ENCODE measurements at places on chromosomes 16 and 17.

- no peak for DNase-seq
These were observed 72.1 kb upstream of the FA2H start for GRCh38 chr16:74846714-74847113.

DNA sequence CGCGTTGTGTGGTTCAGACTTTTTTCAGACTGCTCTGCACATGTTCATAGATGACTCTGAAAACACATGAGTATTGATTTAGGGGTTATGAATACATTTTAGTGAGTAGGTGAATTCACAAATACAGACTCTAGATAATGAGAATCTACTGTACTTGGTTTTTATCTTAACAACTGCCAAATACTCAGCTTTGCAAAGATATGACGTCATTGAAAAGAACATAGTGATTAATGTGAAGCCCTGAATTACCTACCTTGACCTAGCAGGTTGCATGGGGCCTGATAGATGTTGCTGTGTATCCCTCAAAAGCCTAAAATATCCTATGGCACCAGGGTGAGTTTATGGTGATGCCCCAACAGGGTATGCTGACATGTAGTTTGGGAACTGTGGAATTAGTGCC lies 98.0 kb downstream of the SHISA9 start:
- no peak for DNase-seq

- no peak for DNase-seq
These were observed 418.0 kb upstream of the HSBP1 start for GRCh38 chr16:83389751-83390150.

DNA sequence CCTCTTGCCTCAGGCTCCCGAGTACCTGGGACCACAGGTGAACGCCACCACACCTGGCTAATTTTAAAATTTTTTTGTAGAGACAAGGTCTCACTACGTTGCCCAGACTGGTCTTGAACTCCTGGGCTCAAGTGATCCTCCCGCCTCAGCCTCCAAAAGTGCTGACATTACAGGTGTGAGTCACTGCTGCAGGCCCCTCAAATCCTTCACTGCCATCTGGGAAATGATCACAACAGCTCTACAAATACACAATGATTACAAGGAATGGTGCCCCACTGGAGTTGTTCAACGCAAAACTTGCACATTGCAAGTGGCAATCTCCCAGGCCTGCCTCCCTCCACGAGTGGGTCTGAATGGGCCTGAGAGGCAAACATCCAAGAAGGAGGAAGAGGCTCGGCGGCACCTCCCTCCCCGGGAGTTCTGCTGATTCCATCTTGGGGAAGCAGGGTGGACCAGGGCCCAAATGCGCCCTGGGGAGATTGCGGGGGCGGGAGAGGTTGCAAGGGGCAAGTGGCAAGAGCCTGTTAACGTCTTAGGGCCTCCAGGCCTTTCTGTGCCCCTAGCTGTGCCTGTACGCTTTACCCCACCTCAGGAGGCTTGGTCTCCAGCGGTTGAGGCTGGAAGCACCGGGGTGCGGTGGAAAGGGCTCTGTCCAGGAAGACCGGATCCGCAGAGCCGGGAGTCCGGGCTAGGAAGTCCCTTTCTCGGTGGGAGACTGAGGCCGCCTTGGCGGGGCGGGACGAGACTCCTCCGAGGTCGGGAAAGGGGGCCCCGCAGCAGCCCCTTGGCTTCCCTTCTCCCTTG lies 656 bp upstream of the IGFBP4 start:
- DNase-seq, result no peak

DNA sequence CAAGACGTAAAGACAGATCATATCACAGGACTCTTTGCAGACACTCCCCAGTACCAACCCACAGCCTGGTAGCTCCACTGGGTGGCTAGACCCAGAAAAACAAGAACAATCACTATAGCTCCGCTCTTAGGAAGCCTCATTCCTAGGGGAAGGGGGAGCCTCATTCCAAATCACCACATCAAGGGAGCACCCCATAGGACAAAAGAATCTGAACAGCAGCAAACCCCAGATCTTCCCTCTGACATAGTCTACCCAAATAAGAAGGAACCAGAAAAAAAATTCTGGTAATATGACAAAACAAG lies 237.8 kb downstream of the CEP112 start:
- no peak for DNase-seq

- DNase-seq, result no peak
These were observed 10.5 kb downstream of the ST3GAL2 start for GRCh38 chr16:70428178-70428998.

- no peak for DNase-seq
These were observed 154.1 kb upstream of the PLCG2 start for GRCh38 chr16:81624760-81625543.

GRCh38 chr17:12584727-12585126 lies 81.0 kb upstream of the MYOCD start:
- DNase-seq, result no peak

GRCh38 chr16:79632289-79632688 lies 31.8 kb upstream of the MAF start:
- peak; percentile 28 for DNase-seq

DNA sequence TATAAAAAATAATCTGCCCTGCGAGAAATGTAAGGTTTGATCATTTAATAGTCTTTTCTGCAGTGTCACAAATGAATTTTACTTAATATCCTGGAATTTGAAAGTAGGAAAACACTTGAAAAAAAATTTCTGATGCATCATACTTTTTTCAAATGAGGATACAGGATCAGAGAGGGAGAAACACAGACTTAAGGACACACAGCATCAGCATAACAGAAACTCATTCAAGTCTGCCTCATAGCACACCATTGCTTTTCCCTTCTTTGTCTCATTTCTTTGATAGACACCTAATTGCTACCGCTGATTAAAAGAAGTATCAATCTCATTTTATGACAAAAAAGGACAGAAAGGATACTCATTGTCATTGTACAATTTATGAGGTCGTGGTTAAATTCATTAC lies 319.0 kb downstream of the TMEM114 start:
- no peak for DNase-seq

DNA sequence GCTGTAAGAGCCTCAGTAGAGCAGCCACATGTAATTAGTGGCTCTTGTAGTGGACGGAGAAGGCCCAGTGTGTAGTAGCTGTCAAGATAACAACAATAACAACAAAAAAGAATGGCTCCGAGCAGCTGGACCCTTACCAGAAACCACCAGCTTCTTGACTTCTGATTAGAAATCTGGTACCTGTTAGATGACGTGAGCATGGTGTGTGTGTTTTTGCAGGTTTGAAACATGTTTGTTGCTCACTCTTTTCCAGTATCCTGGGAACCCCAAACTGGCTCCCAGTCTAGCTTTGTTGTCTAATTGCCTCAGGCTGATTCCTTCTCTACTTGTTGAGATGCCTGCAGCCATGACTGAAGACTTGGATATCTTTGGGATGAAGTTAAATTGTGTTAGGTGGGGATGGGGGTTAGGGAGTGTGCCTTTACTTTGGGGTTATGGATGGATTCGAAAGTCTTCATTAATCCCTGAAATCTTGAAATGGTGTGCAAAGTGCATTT lies 21.0 kb downstream of the IGF2BP1 start:
- no peak for DNase-seq

DNA sequence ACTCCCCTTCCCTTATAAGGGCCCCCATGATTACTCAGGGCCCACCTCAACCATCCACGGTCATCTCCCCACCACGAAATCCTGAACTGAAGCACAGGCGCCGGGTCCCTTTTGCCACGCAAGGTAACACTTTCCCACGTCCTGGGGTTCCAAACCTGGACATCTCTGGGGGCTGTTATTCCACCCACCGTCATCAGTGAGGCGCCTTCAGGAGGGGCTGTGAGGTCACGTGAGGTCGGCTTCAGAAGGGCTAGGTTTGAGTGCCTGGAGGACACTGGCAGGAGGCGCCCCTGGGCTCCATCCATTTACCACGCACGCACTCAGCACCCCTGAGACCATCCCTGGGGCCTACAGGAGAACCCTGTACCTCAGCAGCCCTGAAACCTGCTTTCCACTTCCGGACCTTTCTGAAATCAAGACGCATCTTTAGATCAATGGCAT lies 4.1 kb downstream of the CD2BP2 start:
- DNase-seq, result no peak

GRCh38 chr17:49456183-49456965 lies 38.7 kb upstream of the NGFR start:
- DNase-seq, result no peak

DNA sequence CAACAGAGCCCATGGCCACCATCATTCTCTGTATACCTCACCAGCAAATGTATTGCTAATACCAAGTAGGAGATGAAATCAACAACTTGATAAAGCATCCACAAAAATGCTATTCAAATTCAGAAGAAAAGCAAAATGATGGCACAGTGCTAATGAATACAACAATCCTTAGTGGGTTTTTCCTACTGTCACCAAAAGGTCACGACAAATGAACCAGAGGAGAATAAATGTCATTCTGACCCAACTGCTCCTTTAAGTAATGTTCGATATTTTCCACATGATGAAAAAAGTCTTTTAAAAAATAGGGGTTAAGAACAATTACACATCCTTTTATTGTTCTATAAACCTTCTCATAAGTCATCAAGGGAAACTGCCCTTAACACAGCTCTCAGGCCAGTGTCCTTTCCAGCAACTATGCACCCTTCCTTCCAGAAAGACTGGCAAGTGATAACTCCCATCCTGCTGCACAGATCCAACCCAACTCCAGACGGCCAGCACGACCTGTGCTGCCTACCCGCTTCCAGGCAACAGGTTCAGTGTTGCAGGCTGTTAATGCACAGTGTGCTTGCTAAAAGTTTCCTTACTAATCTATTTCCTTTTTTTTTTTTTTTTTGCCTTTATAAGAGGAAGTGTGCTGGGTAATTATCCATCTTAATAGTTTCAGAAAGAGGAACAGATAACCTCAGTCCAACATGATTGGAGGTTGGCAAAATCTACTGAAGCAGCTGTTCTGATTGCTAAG lies 15.4 kb downstream of the FBXO31 start:
- no peak for DNase-seq

- DNase-seq, result no peak
These were observed 63.5 kb upstream of the TEX2 start for GRCh38 chr17:64326420-64327054.

DNA sequence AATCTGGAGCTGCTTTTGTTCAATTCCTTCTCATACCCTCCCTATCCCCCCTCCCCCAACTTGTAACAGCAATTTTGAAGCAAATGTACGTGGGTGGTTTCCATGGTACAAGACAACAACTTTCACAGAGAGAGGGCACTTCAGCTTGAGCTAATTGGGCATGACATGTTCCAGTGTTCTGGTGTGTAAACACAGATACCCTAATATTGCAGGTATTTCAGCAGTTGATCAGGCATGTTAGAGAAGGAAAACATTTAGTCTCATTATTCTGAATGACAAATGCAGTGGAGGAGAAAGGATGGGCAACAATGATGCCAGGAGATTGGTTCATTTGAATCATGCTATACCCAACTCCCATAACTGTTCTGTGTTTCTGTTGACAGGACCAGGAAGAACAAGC lies 137.5 kb downstream of the TRIM37 start:
- no peak for DNase-seq

- DNase-seq, result no peak
These were observed 19.8 kb upstream of the TIMP2 start for GRCh38 chr17:78944956-78945355.

GRCh38 chr16:4092547-4093265 lies 23.5 kb downstream of the ADCY9 start:
- no peak for DNase-seq

DNA sequence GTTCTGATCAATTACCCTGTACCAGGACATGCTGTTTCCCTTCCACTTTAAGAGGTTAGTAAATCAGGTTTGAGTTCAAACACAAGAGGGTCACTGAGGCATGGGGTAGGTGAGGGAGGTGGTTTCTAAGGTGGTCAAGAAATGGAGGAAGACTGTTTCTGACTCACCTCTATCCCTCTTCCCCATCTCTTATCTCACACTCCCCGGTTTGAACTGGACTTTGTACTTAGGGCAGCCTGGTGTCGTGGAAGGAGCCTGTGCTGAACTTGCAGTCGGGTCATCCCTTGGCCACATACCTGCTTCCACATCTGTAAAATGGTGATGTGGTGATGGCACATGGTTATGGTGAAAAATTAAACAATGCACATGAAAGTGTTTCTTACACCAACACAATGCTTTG lies 17.2 kb upstream of the TMEM98 start:
- DNase-seq, result no peak

GRCh38 chr16:66387817-66388332 lies 21.4 kb downstream of the CDH5 start:
- no peak for DNase-seq

DNA sequence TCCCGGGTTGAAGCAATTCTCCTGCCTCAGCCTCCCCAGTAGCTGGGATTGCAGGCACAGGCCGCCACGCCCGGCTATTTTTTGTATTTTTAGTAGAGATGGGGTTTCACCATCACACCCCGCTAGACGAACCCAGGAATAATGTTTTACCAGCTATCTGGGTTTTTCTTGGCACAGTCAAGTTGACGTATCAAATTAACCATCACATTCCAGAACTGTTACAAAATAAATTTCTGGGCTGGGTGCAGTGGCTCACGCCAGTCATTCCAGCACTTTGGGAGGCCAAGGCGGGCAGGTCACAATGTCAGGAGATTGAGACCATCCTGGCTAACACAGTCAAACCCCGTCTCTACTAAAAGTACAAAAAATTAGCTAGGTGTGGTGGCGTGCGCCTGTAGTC lies 501.2 kb downstream of the SHISA9 start:
- no peak for DNase-seq

- no peak for DNase-seq
These were observed at the start of gene ERN2 for GRCh38 chr16:23712976-23713375. Gene ERN2 (minus strand): TSS chr16:23713222. CDS start chr16:23713187, 35 bp downstream.

DNA sequence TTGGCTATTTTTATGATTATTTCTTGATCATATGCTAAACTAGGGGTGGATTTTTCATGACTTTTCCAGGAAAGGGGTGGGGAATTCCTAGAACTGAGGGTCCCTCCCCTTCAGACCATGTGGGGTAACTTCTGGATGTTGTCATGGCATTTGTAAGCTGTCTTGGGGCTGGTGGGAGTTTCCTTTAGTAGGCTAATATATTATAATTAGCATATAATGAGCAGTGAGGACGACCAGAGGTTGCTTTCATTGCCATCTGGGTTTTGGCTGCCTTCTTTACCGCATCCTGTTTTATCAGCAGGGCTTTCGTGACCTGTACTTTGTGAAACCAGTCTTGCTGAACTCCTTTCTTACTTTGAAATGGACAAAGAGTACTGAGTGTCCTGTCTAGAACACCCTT lies 40.4 kb upstream of the ABCA5 start:
- DNase-seq, result no peak

DNA sequence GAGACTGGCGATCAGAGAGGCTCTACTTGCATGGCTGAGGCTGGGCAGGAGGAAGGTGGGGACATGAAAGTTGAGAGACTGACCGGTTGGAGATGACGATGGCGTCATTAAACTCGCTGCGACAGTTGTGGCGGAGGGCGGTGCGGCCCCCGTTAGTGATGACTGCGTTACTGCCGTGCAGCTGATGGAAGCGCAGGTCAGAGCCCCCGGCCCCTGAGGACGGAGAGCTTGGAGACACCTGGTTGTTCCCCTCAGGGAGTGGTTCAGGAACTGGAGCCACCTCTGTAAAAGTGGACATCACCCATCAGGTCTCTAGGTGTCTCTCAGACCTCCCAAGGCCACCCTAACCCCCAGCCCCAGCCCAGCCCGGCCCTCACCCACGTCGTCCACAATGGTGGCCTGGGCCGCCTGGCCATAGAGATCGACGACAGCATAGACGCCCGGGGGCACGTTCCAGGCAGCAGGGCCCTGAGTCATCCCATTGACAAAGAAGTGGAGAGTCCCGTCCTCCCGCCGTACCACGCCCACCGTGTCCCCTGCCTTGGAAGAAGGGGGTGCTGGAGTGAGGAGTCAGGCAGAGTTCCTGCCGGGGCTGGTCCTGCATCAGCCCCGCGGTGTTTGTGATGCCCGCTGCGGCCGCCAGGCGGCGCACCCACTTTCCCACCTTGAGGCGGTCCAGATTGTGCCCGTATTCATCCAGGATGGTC lies 5.3 kb downstream of the NEURL4 start:
- DNase-seq, result peak; percentile 76
